ENCODE measurements at places on chromosomes 13 and 19.

DNA sequence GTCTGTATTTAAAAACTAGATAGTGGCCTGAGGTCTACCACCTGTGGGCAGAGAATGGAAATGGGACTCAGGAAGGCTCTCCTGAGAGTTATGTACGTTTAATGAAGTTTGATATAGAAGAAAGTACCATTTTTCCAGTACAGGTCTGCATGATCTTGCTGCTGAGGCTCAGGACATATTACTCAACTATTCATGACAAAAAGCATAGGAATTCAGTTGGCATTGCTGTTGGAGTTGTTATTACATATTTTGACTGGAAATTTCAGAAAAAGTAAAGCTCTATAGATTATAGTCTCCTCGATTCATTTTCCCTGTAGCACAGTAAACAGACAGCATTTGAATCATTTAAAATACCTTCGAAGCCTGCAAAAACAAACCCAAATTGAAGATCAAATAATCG, 469.8 kb downstream of the DCT start:
- DNase-seq, result peak; percentile 31

DNA sequence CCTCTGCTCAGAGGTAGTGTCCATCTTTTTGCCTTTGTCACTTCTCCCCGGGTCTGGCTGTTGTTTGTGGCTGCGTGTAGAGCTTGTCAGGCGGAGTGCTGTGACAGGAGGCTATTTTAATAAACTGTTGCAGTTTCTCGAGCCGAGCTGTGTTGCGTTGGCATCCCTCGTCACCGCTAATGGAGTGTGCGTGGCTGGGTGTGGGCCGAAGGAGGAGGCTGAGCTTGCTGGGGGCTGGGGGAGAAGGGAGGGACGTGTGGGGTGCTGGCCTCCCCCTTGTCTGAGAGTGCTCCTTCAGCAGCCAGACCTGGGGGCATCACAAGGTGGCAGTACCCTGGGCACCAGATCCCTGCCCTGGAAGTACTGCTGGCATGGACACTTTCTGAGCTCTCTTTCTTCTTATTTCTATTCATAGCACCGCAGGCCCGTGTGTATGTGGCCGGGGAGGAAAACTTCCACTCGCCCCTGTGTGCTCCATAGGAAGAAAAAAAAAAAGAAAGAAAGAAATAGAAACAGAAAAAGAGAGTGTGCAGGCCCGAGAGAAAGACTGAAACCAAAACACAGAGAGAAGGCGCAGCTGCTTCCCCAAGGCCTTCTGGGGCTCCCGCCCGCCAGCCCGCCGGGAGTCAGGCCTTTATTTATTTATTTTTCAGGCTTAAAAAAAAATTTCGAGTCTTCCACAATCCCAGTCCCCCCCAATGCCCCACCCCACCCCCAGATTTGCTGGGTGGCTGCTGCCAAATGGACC, 27.0 kb downstream of the NFIX start:
- DNase-seq, result no peak

DNA sequence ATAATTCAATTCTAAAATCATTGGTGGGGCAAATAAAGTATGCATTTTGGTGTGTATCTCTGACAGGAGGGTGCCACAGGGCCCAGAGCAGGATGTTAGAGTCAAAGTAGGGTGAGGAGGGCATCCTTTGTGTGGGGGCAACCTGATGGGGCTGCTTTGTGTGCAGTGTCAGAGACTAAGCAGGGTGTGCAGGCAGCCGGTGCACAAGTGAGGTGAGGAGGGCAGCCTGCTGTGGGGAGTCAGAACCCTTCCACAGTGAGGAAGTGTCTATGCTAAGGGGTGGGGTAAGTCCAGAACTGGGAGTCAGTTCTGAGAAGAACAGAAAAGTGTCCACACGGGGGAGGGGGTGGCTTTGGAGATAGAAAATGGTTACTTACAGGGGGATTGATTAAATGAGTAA, 40.7 kb downstream of the RB1 start:
- no peak for DNase-seq

GRCh38 chr13:95745752-95746151, 68.8 kb downstream of the DNAJC3 start:
- DNase-seq, result no peak

- no peak for DNase-seq
These were observed 21.0 kb downstream of the GRIK5 start for GRCh38 chr19:42048992-42049391.

DNA sequence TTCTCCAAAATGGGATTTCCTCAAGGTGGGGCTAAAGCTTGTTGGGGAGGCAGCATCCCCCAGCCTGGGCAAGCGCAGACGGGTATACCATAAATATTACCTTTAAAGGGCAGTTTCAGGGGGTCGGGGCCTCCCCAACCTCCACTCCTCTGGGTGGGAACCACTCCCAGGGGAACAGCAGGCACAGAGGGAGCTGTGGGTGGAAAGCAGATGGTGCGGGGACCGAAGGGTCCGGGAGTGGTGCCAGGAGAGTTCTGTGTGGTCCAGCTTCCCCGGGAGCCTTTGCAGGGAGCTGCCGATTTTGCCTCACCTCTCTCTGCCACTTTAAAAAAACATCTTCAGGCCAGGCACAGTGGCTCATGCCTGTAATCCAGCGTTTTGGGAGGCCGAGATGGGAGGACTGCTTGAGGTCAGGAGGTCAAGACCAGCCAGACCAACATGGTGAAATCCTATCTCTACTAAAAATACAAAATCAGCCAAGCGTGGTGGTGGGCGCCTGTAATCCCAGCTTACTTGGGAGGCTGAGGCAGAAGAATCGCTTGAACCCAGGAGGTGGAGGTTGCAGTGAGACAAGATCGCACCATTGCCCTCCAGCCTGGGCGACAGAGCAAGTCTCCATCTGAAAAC, 5.5 kb downstream of the MAST3 start:
- DNase-seq, result no peak

- peak; percentile 69 for DNase-seq
These were observed 64.2 kb upstream of the GTF2F2 start for GRCh38 chr13:45055902-45056648.

DNA sequence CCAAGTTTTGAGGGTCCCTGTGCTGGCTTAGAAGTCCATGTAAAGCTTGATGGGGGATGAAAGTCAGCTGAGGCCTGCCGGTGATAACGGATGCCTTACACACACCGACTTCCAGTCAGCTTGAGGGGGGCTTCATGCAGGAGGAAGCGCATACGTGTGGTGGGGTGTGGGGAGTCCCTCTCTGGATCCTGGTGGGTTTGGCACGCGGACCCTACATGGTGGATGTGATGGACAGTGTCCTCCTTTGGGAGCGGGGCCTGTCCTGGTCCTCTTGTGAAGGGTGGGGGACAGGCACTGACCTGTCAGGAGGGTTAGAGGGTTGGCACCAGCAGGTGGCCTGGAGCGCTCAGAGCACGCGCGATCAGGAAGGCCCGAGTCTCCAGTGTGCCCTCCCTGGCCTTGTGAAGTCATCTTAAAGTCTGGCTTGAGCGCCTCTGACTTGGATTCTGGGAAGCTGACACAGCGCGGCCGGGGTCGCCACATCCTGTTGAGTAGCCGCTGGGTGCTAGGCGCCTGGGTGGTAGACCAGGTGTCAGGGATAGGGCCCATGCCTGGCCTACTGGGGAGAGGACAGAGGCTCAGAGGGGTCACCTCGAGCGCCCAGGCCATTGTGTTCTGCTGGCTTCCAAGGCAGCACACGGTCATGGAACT, 2.9 kb downstream of the DAZAP1 start:
- no peak for DNase-seq

- DNase-seq, result peak; percentile 60
These were observed 76.9 kb downstream of the ITGBL1 start for GRCh38 chr13:101529422-101529821.

GRCh38 chr19:48595833-48596232, 10.7 kb upstream of the SPACA4 start:
- no peak for DNase-seq

DNA sequence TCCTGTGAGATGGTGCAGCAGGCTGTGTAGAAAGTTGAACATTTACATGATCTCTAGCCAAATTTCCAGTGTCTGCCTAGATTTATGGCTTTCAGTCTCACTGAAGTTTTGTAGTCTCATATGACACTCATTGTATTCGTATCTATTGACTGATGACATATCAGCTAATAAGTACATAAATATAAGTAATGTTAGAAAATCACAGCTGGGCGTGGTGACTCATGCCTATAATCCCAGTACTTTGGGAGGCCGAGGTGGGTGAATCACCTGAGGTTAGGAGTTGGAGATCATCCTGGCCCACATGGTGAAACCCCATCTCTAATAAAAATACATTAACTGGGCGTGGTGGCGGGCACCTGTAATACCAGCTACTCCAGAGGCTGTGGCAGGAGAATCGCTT, 54.7 kb upstream of the HTR2A start:
- no peak for DNase-seq

- no peak for DNase-seq
These were observed 522.1 kb downstream of the SUCLA2 start for GRCh38 chr13:47478985-47479384.

DNA sequence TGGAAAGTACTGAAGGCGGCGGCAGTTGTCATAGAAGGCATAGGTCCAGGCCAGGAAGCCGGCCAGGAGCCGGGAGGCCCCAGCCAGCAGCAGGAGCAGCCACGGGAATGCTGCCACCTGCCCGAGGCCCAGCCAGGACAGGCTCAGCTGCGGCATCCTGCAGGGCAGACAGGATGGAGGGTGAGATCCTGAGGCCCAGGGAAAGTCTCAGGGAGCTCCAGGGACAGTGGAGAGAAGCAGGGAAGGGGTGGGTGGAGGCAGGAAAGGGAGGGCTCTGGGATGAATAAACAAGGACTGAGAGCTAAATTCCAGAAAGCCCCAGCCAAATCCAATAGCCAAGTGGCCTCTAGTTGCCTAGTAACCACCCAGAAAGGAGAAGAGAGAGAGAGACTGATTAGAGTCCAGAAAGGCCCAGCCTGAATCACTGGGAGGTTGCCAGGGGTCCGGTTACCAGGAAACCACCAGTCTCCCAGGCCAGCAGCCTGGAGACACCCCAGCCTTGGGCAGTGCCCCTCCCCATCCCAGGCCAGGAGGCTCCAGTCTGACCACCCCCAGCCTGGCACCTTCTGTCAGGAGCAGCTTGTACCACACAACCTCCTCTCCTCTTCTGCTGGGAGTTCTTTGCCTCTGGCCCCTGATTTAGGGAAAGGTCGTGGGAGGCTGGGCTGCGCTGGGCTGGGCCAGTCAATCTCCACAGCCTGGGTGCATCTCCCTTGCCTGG, 7.5 kb upstream of the OR10H5 start:
- DNase-seq, result no peak

GRCh38 chr13:99331881-99332293, 24.7 kb upstream of the GPR183 start:
- no peak for DNase-seq

GRCh38 chr19:843180-843835, 2.5 kb downstream of the PRTN3 start:
- DNase-seq, result no peak

GRCh38 chr19:1054102-1055027, 12.6 kb upstream of the ARHGAP45 start:
- no peak for DNase-seq

- DNase-seq, result no peak
These were observed 10.3 kb downstream of the PLD3 start for GRCh38 chr19:40358773-40359172.

- peak; percentile 36 for DNase-seq
These were observed 7.1 kb downstream of the LIPE start for GRCh38 chr19:42420055-42420544.

DNA sequence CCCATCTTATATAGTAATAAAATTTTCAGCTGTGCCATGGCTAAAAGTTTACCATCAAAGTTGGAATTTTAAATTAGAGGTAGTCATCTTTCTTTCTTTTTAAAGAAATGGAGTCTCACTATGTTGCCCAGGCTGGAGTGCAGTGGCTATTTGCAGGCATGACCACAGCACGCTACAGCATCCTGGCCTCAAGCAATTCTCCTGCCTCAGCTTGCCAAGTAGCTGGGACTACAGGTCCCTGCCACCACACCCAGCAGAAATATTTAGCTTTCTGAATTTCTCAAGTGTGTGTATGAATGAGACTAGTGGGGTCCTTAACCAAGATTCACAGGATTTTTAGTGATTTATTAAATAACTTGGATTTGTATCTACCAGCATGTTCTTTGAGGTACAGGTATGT, 30.5 kb upstream of the USPL1 start:
- no peak for DNase-seq

GRCh38 chr13:73580513-73581267, 521.9 kb downstream of the KLF5 start:
- no peak for DNase-seq

DNA sequence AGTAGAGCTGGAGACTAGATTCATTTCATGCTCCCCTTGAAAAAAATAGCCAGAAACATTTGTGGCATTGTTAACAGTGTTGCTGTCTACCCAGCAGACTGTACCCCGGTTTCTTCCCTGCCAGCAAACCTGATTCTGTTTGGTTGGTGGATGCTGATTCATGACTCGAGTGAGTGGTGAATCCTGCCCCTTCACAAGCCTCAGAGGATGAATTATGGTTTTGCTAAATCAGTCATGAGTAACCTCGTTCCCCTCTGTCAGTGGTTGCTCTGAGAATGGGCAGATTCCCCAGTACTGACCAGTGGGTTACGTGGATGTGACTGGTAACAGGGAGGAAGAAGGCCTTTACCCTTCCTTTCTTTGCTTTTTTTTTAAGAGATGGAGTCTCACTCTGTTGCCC, 10.1 kb downstream of the NLRP12 start:
- no peak for DNase-seq

- no peak for DNase-seq
These were observed 25.9 kb downstream of the FAM216B start for GRCh38 chr13:42807241-42807640.

- no peak for DNase-seq
These were observed 3.4 kb upstream of the POLD1 start for GRCh38 chr19:50380751-50381151.

- DNase-seq, result no peak
These were observed 156.6 kb downstream of the TM9SF2 start for GRCh38 chr13:99657848-99658260.

DNA sequence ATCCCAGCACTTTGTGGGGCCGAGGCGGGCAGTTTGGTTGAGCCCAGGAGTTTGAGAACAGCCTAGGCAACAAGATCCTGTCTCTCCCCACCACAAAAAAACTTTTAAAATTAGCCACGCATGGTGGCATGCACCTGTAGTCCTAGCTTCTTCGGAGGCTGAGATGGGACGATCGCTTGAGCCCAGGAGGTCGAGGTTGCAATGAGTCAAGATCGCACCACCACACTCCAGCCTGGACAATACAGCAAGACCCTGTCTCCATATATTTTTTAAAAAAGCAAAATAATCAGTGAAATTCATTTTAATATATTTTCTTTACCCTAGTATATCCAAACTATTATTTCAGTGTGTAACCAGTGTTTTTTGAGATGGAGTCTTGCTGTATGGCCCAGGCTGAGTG, 8.2 kb downstream of the AP2A1 start:
- DNase-seq, result no peak

DNA sequence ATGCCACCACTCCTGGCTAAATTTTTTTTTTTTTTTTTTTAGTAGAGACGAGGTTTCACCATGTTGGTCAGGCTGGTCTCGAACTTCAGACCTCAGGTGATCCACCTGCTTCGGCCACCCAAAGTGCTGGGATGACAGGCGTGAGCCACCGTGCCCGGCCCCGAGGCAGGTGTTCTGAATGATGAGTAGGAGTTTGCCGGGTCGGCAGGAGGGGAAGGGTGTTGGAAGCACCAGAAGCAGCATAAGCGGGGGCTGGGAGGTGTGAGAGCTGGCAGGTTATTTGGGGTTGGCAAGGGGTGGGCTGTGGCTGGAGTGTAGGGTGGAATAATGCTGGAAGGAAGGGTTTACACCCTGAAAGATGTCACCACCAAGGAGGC, 1.8 kb downstream of the SPPL2B start:
- DNase-seq, result no peak

- DNase-seq, result no peak
These were observed 61.9 kb downstream of the MLLT1 start for GRCh38 chr19:6217752-6218334.

- no peak for DNase-seq
These were observed 92.4 kb upstream of the GPR183 start for GRCh38 chr13:99399623-99399974.

GRCh38 chr19:15378534-15379082, 979 bp downstream of the AKAP8 start:
- DNase-seq, result no peak

Measured in fibroblast of the conjunctiva (primary cell).